ENCODE measurements at places on chromosomes 4 and X.

GRCh38 chr4:26473893-26474292 is 16.4 kb downstream of the CCKAR start:
- DNase-seq, result no peak

DNA sequence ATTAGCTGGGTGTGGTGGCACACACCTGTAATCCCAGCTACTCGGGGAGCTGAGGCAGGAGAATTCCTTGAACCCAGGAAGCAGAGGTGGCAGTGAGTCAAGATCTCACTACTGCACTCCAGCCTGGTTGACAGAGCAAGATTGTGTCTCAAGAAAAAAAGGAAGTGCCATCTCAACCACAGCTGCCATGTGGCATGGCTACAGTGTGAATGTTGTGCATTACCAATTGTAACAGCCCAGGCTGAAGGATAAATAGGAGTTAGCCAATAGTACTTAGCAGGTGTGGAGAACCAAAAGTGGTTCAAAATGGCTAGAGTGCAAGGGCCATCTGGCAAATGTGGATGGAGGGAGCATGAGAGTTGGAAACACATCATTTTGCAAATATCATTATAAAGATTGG is 28.9 kb downstream of the SLC25A5 start:
- DNase-seq, result no peak

DNA sequence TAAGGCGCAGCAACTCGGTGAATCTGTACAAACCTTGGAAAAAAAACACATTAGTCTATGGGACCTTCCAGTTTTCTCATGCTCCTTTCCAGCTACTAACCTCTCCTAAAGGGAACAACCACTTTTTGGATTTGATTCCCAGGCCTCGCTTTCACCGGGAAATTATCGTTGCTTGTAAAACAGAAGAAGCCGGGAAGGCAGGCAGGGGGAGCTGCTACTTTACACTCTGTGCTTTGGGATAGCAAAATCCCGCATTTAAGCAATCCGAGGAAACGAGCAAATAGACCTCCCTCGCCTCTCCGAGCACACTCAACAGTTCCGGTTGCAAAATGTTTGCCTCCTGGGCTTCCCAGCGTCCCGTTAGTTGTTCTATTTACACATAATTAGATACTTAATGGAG is 1.2 kb downstream of the CD38 start:
- peak; percentile 70 for DNase-seq

- DNase-seq, result no peak
Observed at GRCh38 chrX:47181301-47181700, 12.3 kb upstream of the UBA1 start.

GRCh38 chrX:11351375-11352295 is 58.4 kb downstream of the AMELX start:
- DNase-seq, result peak; percentile 72

DNA sequence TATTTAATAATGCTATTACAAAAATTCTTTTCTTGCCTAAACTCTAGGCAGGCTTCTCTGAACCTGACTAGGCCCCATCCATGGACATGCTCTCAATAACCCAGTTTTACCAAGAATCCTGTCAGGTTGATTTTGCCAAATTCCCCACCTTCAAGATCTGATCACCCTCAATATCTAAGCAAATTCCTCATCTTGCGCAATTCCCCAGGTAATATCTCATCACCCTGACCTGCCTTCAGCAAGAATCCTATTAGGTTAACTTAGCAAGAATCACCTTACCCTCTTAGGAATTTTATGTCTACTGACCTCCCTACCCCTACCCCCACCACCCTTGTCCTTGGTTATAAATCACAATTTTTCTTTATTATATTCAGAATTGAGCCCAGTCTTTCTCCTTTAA is 579.1 kb downstream of the C4orf33 start:
- no peak for DNase-seq

GRCh38 chrX:74291577-74291963 is 12.4 kb upstream of the ZCCHC13 start:
- no peak for DNase-seq

- DNase-seq, result no peak
Observed at GRCh38 chr4:110543577-110543976, 67.6 kb downstream of the ENPEP start.

DNA sequence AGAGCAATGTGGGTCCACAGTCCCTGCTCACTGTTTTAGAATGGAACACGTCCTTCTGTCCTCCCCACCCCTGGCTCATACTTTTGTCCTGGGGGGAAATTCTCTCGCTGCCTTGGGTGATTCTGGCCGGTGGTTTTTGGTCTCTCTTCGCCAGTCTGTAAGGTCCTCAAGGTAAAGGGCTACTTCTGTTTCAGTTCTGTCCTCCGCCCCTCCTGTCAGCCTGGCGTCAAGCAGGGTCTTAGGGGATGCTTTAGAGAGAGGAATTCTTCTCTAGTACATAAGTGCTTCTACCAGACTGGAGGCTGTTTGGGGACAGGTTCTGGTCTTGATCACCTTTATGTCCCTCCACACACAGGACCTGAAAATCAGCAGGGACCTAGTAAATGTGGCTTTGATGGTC is 617 bp upstream of the MRFAP1L1 start:
- DNase-seq, result no peak

GRCh38 chr4:155615081-155615887 is 51.4 kb upstream of the GUCY1A1 start:
- no peak for DNase-seq

DNA sequence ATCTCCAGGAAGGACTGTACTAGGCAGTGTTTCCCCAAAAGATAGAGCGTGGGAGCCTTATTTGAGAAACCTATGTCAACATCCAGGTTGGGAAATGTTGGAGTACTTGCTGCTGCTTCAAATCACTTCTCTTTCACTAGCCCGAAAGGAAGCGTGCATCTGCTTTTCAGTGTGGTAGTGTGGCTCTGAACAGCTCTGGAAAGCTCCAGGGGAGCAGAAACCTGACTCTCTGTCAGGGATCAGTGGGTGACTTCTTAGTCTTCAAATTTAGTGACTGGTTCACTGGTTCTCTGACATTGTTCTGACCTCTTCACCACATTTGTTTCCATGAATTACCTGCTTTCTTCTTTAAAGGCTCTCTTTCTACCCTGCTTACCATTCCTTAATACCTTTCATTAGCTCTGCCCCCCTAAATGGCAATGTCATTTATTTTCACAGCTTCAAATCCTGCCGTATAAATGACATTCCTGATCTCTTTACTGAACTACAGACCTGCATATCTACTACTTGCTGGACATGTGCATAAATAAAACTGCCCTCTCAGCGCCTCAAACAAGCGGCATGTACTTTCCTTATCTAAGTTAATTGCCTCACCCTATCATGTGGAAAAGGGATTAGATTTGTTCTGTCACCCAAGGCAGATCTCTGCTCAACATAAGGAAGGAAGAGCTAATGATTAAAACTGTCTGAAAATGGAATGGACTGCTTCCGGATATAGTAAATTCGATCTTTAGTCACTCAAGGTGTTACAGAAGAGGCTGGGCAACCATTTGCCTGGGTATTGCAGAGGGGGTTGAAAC is 37.0 kb downstream of the DLG3 start:
- peak; percentile 25 for DNase-seq

All from lung microvascular endothelial cell (primary cell).